CD4-positive, alpha-beta memory T cell (primary cell): ENCODE measurements at places on chromosomes 16 and 17. TPM values are rescaled to one million over a fixed set of nuclear protein-coding genes. Genes with fewer than 3 reads are reported as not detected.

ASGR1 gene
- not detected for polyA plus RNA-seq

GNAO1 gene
- not detected for polyA plus RNA-seq

FADS6 gene
- not detected for polyA plus RNA-seq

ATP2C2 gene
- polyA plus RNA-seq = not detected

C17orf100 gene
- 4.7 TPM for polyA plus RNA-seq

ADAD2 gene
- not detected for polyA plus RNA-seq

DNA sequence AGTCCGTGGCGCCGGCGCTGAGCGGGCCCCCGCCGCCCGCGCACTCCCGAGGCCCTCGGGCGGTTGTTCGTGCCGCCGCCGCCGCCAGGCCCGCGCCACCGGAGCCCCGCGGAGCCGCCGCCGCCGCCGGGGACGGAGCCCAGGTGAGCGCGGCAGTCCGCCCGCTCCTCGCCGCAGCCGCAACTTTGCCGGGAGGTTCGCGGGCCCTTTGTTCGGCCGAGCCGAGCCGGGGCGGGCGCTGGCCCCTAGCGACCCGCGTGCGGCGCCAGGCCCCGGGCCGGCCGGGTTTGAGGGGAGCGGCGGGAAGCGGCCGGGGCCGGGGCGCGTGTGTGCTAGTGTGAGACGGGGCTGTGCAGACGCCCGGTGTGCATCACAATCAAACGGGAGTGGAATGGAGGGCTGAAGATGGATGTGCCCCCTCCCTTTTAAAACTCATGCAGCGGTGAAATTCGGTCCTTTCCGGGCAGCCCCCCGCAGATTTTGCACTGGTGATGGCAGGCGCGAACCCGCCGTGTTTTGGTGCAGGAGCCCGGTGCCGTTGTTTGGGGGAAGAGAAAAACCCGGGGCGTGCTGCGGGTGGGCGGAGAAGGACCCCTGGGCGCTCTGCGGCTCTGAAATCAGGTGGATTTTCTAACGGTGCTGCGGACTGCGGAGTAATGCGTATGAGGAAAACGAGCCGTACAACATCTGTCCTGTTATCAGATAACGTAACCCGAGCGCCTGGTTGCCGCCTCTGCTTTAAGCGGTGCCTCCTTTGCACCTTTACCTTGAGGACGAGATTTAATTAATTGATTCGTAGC is 823 bp downstream of the TNRC6C start:
- DNase-seq = peak; percentile 52

GRCh38 chr16:57761301-57761700 is 25.7 kb downstream of the KATNB1 start:
- no peak for DNase-seq

DNA sequence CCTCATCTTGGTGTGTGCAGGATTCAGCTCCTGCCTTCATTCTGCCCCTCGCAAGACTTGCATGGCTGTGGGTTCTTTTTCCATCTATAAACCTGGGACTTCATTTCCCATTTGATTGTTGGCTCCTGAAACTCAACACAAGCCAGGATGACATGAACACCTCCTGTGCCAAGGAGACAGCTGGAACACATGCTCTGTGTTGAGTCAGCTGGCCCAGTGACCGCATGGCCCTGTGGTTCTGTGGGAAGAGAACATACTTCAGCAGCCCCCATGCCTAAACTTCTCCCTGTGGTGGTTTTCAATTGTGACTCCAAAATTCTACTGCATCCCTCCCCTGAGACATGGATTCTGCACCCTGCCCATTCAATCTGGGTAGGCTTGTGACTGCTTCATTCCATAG is 57.9 kb upstream of the FOXF1 start:
- no peak for DNase-seq

GRCh38 chr17:57576744-57577143 is 168.4 kb downstream of the CCDC182 start:
- DNase-seq = no peak

GRCh38 chr17:33500151-33500550 is 207.1 kb upstream of the ASIC2 start:
- no peak for DNase-seq

DNA sequence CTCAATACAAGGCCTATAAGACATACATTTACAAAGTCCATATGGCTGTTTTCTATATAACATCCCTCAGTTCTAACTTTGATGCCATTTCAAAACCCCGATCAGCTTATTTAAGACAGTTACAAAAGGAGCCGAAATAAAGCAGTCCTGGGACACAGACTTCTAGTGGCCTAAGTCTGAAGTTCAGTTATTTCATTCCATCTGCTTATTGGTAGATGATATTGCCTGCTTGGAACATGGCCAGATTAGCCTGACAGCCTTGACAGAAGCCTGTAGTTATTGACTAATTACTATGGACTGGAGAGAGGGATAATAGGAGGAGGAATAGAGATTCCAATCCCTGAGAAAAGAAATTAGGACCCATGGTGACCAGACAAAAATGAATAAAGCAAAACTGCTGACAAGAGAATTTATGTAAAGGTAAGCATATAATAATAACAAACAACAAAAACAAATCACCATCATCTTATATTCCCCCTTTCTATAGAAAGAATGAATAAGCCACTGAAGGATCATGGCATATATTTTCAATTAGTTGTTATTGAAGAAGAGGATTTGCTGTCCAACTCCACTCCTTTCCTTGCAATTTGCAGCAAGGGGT is 206.3 kb upstream of the TOM1L1 start:
- no peak for DNase-seq

- no peak for DNase-seq
Observed at GRCh38 chr17:732902-733720, 715 bp downstream of the TLCD3A start.

DNA sequence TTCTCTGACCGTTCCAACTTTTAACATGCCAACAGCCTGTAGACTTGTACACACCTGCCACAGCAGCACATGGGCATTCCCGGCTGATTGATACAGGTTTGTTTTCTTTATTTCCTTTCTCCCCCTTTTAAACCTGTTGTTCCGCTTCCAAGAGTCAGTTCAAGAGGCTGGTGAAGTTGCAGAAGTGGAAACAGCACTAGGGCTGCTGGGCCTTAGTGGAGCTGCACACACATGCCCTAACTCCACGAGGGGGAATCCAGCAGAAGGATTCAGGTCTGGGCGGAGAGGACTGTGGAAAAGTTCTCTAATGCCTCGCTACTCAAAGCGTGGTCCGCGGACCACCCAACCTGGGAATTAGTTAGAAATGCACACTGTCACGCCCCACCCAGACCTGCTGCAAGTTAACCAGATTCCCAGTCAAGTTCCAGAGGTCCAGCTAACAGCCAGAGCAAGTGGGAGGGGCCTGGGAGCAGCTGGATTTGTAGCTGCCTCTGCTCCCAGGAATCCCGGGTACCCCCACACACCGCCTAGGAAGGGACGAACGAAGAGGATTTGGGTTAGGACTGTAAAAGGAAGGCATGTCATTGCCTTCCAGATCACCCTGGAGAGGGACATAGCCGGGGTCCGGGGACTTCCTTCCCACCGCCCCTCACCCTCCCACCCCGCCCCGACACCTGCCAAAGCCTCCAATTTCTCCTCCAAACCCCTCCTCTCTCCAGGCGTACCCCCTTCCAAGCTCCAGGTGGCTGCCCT is 542 bp downstream of the SLC39A11 start:
- no peak for DNase-seq

- no peak for DNase-seq
Observed at GRCh38 chr17:17886726-17887125, 49.9 kb upstream of the SREBF1 start.

DNA sequence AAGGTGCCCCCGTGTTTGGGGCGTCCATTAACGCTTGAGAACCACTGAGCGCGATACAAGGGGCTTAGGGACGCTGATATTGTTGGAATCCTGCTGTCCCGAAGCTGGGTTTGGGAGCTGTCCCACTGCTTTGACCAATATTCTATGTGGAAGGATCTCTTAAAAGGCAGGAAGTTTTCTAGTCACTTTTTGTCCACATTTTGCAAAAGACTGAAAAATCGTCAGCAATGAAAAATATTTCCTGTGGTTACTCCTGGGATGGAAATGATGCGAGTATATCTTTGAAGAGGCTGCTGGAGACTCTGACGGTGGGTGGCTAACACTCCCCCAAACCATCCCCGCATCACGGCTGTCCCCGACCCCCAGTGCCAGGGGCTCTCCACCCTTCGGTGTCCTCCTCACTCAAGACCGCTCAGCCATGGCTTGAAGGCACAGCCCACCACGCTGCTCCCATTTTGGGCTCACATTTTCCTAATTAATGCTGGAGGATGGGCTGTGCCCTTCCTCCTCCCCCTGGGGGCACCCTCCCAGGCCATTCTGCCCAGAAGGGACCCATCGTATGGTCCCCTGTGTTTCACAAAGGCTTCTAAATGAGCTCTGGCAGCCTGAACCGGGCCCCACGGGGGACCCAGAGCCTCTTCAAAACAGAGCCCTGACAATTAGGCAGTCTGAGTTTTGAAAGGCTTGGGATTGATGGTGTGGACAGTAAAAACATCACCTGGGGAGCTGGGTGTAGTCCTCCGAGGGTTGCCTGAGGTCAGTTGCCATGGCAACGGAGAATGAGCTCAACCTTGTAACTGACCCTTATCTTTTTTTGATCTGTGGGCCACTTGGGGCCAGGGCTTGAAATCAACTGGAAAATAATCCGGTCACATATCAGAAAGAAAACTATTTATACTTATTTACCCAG is 158.6 kb downstream of the C16orf78 start:
- no peak for DNase-seq

GRCh38 chr17:81036197-81036941 is 1.4 kb downstream of the BAIAP2 start:
- no peak for DNase-seq

DNA sequence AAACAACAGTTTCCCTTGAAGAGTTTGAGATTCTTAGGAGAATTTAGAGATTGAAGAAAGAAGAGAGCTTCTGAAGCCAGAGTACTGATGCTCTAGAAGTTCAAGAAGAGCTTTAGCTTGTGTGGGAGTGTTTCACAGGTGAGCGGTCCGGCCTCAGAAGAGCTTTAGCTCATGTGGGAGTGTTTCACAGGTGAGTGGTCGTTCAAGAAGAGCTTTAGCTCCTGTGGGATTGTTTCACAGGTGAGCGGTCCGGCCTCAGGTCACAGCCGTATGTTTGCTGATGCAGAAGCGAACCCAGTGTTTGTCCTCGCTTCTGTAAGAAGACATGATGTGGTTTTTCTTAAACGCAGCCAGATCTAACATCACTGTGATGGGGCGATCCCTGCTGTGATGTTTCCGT is 76.4 kb downstream of the SEC14L1 start:
- DNase-seq = no peak

DNA sequence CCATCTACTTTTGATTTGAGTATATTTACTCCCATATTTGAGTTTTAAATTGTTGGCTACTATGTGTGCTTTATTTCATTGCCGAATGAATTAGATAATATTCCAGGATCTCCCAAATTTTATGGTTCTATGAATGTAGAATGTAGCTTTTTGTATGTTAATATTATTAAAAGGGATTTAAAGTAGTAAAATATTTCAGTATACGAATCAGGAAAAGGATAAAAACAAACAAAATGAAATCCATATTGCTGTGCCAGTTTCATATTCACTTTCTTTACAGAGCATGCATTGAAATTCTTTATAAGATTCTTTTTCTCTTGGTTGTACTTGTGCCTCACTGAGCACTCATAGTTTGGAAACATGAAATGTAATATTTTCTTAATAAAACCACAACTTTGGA is 155.1 kb downstream of the CHD9 start:
- DNase-seq = no peak

GRCh38 chr17:74437702-74438101 is 5.8 kb downstream of the GPRC5C start:
- DNase-seq = no peak

DNA sequence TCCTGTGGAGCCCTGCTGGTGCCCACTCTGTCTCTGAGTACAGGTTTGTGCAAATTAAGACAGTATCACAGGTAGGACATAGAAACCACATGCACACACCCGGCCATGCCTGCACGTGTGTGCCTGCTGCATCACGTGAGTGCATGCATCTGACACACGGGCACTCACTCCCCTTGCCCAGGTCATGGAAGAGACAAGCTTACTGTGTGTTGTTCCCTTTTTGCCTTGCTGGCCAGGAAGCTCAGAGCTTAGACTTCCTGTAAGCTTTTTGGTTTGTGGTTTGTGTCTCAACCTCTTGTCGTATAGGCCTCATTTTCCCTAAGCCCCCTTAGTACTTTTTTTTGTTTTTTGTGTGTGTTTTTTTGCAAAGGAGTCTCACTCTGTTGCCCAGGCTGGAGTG is 25.0 kb downstream of the ZNF469 start:
- DNase-seq = no peak

DNA sequence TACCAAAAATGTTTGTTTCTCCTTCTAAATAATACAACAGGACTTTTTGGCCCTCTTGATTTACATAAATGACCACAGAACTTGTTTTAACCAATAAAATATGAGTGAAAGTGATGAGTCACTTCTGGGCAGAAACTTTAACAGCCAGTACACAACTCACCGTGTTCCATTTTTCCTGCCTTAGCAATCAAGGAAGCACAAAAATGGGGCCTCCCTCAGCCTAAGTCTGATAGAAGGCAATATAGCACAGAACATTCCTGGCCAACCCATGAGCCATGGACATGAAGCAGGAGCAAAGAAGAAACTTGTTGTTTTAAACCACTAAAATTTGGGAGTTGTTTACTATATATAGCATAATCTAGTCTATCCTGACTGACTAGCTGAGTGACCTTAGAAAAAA is 61.1 kb upstream of the MTMR4 start:
- no peak for DNase-seq
